ENCODE measurements at places on chromosomes 3 and 15.

DNA sequence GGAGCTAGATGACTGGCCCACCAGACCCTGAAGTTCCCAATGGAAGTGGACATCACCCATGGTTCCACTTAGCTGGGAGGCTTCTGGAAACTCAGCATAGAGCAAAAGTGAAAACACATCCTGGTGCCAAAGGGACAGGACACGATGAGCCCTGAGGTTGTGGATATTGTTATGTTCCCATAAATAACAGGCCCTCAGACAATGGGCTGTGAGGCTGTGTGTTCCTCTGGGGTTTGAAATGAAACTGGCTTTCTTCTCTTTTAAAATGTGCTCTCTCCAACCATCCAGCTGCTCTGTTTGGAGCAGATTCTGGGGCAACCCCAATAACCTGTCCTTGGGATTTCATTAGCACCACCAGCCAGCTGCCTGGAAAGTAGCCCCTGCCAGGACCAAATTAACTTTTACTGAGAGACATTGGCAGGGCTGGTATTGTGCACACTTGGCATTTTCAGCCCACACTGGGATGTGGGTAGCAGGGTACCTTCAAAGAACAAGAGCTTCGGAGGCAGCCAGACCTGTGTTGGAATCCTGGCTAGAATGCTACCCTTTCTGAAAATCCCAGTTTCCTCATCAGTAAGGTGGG lies 97.5 kb downstream of the DNAJB8 start:
- DNase-seq = no peak

- no peak for DNase-seq
These were observed 281.4 kb downstream of the BCHE start for GRCh38 chr3:165555785-165556184.

DNA sequence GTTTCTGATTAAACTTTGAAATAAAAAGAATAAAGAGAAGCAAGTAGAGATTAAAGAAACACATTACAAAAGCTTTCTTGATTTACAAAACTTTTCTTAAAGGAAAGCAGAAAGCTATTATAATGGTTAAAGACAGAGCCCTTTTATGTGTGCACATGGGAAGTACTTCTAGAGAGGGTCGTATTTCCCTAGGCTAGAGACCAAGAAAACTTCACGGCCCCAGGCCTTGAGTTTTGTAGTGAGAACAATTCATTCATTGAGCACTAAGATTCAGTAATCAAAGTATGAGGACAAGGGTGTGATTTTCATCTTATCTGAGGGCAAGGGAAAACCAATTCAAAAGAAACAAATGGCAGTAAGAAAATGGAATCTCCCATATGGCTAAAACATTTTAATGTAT lies 854.1 kb downstream of the ROBO1 start:
- DNase-seq = no peak

GRCh38 chr3:169269005-169269404 lies 394.5 kb downstream of the MECOM start:
- DNase-seq = no peak

GRCh38 chr3:123815981-123816380 lies 68.2 kb downstream of the MYLK start:
- no peak for DNase-seq

DNA sequence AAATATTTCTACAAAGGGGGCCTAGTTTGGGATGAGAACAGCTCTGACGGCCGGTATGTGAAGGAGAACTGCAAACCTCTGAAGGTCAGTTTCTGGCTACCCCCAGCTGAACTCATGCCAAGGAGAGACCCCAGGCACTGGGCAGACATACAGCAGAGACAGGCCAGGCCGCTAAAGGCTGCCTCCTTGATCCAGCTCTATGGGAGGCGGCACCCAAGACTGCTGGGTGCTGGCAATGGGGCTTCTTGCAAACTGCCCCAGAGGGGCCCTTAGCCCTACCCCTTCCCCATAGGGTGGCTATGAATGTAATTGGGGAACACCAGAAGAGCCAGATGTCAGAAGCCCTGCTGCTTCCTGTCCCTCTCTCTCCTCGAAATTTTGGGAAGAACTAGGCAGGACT lies 13.3 kb downstream of the CLK3 start:
- DNase-seq = no peak

GRCh38 chr3:136838641-136839555 lies 20.0 kb downstream of the SLC35G2 start:
- no peak for DNase-seq

- no peak for DNase-seq
These were observed 183.8 kb upstream of the THRB start for GRCh38 chr3:24678421-24678865.

- DNase-seq = no peak
These were observed 9.3 kb downstream of the GALNT15 start for GRCh38 chr3:16183601-16184270.

DNA sequence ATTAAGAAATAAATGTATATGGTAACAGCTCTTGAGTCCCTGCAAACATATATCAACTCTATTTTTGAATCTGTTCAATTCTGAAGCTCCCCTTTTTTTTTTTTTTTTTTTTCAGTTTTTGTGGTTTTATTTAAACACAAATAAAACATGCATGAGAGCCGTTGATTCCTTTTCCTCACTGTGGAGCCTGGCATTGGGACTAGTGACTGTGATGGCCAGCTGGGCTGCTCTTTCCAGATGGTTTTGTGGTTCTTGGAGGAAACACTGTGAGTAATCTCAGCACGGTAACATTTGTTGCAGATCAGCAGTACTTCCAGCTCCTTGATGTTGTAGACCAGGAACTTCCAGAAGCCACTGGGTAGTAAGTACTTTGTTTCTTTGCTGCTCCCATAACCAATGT lies 15.9 kb downstream of the EMC7 start:
- DNase-seq = no peak

- DNase-seq = no peak
These were observed 37.9 kb downstream of the NR1I2 start for GRCh38 chr3:119819806-119820205.

GRCh38 chr3:111538681-111539083 lies 3.3 kb upstream of the CD96 start:
- no peak for DNase-seq

- DNase-seq = no peak
These were observed 15.0 kb downstream of the FBLN2 start for GRCh38 chr3:13563911-13564310.

DNA sequence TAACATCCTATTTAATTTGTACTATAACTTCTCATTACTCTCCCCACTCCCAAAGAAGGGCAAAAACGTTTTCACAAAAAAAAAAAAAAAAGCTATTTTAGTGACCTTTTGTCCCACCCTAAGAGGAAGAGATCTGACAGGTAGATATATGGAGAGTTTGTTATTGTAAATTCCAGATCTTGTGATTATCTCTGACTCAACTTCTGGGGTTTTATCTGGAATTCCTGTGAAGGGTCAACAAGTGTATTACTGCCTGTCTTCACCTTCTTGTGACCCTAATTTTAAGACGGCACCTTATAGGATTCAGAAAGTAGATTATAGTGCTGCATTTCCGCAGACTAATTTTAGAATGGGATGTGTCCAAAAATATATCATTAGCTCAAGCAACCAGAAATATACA lies 205.9 kb upstream of the CDIN1 start:
- DNase-seq = no peak

- DNase-seq = no peak
These were observed 170.3 kb upstream of the CCDC54 start for GRCh38 chr3:107206945-107207344.

- DNase-seq = no peak
These were observed 10.6 kb downstream of the RAB7A start for GRCh38 chr3:128736601-128737000.

- no peak for DNase-seq
These were observed 138.6 kb upstream of the PRICKLE2 start for GRCh38 chr3:64363842-64364241.

GRCh38 chr3:129663930-129664646 lies 57.6 kb upstream of the PLXND1 start:
- no peak for DNase-seq

GRCh38 chr15:85792912-85793590 lies 1.7 kb downstream of the KLHL25 start:
- DNase-seq = no peak

DNA sequence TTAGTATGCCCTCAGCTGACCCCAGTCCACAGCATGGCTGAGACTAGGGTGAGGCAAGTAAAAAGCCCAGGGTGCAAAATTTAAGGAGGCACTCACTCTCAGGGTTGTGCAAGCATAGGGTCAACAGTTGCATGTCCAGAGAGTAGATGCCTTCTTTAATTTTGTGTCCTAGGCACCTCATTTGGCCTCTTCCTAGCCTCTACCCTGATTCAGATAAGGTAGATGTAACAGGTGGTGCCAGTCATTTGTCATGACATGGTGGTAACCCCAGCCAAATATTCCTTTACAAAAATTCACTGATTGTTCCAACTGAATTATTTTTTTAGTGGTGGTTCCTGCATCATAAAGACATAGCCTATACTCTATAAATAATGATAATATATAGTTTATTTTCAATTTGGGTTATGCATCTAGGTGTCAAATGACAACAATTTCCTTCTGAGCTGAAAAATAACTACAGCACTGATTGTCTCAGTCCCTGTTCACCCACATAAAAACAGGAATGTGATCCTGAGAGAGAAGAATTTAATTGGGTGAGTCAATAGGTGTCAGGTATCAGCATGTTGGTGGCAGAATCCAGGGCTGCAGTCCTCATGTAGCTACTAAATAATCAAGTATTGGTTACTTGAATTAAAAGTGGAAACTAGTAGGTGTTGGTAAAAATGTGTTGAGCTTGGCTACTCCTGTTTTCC lies 44.2 kb upstream of the TIPARP start:
- no peak for DNase-seq

- no peak for DNase-seq
These were observed 30.3 kb downstream of the TPRA1 start for GRCh38 chr3:127560051-127560787.

DNA sequence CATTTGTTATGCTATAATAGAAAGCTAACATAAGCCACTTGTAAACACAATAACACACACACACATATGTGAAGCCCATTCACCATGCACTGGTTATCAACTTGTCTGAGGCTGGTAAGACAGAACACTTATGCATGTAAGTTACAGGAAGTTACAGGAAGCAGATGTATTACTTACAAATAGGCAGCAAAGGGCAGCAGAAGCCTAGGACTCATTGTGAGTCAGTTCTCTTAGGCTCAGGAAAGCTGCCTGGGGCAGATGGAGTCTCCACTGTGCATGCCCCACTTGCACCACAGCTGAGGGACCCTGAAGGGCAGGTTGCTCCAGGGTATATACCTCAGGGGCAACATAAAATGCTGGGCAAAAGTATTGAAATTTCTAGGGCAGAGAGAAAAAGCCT lies 748.8 kb upstream of the CCDC54 start:
- DNase-seq = no peak

GRCh38 chr3:188689101-188689574 lies 482.6 kb upstream of the TPRG1 start:
- no peak for DNase-seq

DNA sequence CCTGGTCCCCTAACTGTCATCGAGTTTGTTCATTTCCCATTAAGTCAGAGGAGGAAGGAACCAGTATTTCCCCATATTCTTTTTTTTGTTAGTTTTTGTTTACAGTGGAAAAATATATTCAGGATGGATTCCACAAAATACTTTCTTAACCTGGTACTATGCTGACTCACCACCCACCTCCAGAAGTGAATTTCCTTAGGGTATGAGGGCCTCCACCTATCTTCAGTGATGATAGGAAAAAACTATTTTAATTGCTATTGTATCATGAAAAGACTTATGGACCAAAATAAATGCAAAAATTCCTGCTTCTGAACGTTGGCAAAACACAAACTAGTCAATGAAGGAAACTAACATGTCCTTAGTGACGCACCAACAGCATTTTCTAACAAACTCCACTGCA lies 64.2 kb upstream of the FOXP1 start:
- DNase-seq = no peak

DNA sequence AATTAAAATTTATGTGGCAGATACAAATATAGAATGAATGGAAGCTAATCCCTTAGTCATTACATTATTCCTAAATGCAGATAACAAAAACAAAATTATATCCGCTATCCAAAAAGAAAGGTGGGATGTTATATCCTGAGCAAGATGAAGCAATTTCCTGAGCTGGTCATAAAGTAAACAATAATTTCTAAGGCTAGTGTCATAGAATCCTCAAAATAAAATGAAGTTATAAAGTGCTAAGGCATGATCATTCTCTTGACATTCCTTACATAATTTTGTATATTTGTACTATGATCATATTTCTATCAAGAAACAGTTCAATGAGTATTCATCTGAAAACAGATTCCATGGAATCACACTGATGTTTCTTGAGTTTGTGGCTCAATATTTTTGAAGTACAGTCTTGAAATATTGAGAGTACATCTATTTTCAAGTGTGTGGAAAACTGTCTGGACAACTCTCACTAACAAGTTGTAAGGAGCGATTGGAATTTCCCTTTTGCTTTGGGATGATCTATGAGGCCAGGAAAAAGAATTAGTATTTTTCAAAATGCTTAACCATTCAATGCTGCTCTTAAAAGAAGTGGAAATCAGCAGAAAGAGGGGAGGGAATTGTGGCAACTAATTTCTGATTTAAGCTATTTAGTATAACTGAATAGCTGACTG lies 92.4 kb downstream of the ABI3BP start:
- no peak for DNase-seq

DNA sequence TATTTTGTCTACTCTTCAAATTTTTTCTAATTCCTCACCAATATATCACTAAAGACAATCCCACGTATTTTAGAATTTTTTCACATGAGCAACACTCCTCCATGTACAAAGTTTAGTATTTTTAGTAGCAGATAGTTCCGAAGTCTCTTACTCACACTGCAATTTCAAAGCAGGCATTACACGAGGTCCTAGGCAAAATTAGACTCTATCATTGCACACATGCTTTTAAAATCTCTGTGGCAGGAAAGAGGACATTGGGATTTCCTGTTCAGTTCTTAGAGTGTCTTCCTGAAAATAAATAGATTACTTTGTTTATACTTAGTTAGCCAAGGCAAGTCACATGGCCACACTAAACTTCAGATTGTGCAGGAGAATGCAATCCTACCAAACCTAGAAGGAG lies 847.7 kb downstream of the ROBO2 start:
- DNase-seq = no peak

DNA sequence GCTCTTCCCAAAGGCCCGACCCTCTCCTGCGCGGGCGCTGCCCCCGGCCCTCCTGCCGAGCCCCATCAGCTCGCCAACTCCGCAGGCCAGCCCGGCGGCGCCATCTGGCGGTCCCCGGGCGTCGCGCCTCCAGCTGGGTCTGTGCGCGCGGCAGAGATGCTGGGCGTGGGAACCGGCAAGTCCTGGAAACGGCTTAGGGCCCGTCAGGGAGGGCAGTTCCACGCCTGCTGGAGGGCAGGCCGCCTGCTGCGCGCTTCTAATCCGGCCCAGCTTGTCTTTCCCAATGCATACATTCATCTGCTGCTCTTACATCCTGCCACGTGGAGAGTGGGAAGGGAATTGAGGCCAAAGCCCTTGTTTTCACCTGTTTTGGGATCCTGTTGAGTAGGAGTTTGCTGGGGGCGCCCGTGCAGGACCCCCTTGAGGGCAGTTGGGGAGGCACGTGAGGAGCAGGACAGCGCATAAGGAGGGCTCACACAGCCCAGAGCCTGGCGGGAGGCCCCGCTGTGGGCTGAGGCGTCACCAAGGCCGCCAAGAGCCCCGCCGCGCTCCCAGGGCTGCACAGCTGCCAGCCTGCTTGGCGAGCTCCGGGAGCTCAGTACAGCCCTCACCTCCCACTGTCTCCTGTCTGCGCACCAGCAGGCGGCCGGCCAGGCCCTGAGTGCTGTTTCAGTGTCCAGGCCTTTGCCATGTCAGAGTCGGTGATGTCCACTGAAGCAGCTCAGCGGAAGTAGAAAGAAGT lies 165.6 kb downstream of the NSMCE3 start:
- peak; percentile 39 for DNase-seq

- no peak for DNase-seq
These were observed 25.9 kb upstream of the AKAP13 start for GRCh38 chr15:85354461-85354860.
